ENCODE measurements at places on chromosomes 4 and X. TPM values are rescaled to one million over a fixed set of nuclear protein-coding genes. Genes with fewer than 3 reads are reported as not detected.

- DNase-seq, result no peak
These were observed 179.1 kb upstream of the ETNPPL start for GRCh38 chr4:108941904-108942430.

GRCh38 chr4:6913350-6913905 is 3.8 kb downstream of the TBC1D14 start:
- DNase-seq, result no peak

GRCh38 chrX:125826080-125826479 is 340.0 kb downstream of the DCAF12L2 start:
- DNase-seq, result no peak

The QRFPR gene
- 0.90 TPM for total RNA-seq

The TEC gene
- 1.3 TPM for total RNA-seq

DNA sequence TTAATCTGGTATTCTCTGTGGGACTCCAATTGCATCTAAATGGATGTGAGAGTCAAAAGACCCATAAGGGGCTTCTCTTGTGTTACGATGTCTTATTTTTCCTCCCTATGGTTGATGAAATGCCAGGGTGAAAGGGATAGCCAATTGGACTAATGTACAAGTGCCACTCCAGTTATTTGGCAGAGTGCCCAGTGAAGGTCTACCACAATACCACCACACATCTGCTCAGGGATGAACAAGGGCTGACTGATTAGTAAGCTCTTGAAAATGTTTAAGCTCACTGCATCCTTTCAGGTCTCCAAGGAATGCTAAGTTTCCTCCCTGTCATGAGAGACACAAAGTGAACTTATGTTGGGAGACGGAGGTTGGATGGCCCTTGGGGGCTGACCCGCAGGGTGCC is 57.8 kb downstream of the HEPH start:
- no peak for DNase-seq

The ITGB1BP2 gene
- total RNA-seq, result 0.64 TPM

The BBS12 gene
- 4.4 TPM for total RNA-seq

GRCh38 chr4:147596981-147597380 is 20.2 kb upstream of the TMEM184C start:
- DNase-seq, result peak; percentile 59

The SLC26A1 gene
- total RNA-seq, result 0.13 TPM

The TLL1 gene
- total RNA-seq, result 31.0 TPM

- DNase-seq, result no peak
These were observed 123.5 kb downstream of the CHRNA9 start for GRCh38 chr4:40458683-40459082.

- DNase-seq, result no peak
These were observed 181.6 kb downstream of the NAF1 start for GRCh38 chr4:162985131-162985530.

The TEX13B gene
- total RNA-seq, result not detected

DNA sequence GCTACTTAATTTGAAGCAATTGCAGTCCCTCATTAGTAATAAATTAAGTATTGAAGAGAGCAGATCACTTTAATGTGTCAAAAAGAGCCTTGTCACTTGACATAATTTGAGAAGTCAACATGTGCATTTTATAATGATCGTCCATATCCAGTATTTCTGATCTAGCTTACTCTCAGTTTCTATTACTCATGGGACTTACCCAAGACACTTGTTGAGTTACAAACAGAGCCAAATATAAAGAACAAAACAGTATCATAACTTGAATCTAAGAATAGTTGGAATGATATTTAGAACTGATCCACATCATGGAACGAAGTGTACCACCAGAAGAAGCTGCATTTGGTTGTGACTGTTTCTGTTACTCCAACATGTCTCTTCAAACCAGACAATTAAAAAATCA is 54.7 kb downstream of the SLITRK4 start:
- DNase-seq, result no peak

The PPP2R3B gene
- total RNA-seq, result 17.4 TPM

- DNase-seq, result no peak
These were observed 20.6 kb upstream of the TEC start for GRCh38 chr4:48290146-48290772.

The PABPC1L2A gene
- not detected for total RNA-seq

DNA sequence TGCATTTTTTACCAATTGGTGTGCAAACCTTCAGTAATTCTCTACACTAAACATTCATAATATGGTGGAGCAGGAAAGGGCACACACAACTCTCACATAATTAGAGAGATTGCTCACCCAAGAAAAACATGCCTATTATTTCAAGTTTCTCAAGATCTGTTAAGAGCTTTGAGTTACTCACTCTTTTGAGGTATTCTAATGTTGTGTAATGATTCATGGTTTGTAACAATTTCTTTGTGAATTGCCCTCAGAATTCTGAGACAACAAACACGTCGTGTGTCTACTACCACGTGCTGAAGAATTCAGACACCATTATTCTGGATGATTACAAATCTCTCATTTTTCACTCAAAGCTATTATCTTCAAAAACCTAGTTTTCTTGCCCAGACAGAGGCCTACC is 82.8 kb downstream of the PDGFC start:
- no peak for DNase-seq

GRCh38 chr4:150211799-150212445 is 133.7 kb downstream of the DCLK2 start:
- DNase-seq, result no peak

The CISD2 gene
- 36.7 TPM for total RNA-seq

- no peak for DNase-seq
These were observed 11.7 kb downstream of the FGFRL1 start for GRCh38 chr4:1023075-1023640.

Measured in dermis microvascular lymphatic vessel endothelial cell (primary cell).